ENCODE measurements at places on chromosomes 2 and 18. TPM values are rescaled to one million over a fixed set of nuclear protein-coding genes. Genes with fewer than 3 reads are reported as not detected.

DNA sequence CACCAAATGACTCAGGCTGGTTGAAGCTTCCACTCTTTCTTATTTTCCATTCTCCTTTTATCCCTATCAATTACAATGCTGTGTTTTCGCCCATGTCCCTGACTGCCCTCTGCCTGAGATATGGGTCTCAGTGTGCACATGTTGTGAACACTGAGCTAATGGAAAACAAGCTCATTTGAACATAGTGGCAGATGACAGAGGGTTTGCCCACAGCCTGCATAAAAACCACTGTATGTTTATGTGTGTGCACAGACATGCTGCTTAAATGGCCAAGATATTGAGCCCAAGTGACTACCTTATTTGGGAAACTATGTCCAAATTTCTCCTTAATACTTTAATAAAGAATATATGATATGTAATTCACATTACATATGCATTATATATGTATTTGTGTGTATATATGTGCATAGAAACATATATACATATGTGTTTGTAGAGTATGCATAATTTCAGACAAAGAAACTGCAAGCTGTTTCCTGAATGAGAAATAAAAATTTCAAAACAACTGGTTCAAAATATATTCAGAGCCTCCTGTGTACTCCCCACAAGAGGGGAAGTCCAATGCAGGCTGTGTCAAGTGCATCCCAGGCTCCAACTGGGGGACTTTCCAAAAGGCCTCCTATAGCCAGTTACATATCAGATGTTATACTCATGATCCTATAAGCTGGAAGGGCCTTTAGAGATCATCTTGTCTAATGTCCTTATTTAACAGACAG, 92.7 kb upstream of the CD302 start:
- no peak overlapping the region for H3K27ac ChIP-seq
- H3K4me1 ChIP-seq, result no peaks in the 10 kb centered on the region
- H3K27me3 ChIP-seq, result peaks cover 13% of the 10 kb centered on the region
- H3K36me3 ChIP-seq, result no peaks in the 10 kb centered on the region
- no peak for DNase-seq
- no peak overlapping the region for H3K4me3 ChIP-seq

DNA sequence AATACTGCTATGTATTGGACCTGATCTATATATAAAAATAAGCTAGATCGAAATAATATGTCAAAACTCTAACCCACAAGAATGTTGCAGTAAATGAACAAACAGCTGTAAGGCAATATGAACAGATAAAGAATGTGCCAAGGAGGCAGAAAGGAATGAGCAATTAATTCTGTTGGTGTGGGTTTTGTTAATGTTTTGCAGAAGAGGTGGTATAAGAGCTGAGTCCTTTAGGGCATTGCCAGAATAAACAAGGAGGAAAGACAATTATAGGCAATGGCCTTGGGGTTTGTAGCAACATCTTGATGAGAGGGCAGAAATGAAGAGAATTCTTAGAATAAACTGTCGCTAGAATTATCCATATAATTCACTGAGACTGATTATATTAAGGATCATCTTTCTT, 240.9 kb upstream of the GULP1 start:
- H3K36me3 ChIP-seq, result no peaks in the 10 kb centered on the region
- peaks cover 5% of the 10 kb centered on the region for H3K4me1 ChIP-seq
- no peaks in the 10 kb centered on the region for H3K27me3 ChIP-seq
- no peak for DNase-seq
- no peak overlapping the region for H3K27ac ChIP-seq
- no peak overlapping the region for H3K4me3 ChIP-seq

- no peak overlapping the region for H3K27ac ChIP-seq
- DNase-seq, result peak; percentile 69
- no peak overlapping the region for H3K4me3 ChIP-seq
These were observed 188.5 kb downstream of the EIPR1 start for GRCh38 chr2:3189076-3189591.

- H3K27ac ChIP-seq, result no peak overlapping the region
- no peak overlapping the region for H3K4me3 ChIP-seq
- DNase-seq, result no peak
These were observed 102.5 kb downstream of the RIT2 start for GRCh38 chr18:43012951-43013350.

- peak; percentile 39 for DNase-seq
- H3K27me3 ChIP-seq, result peaks cover 6% of the 10 kb centered on the region
- 0 out of 2 replicates have a peak, but pooled peaks cover 4% of the 10 kb centered on the region for H3K4me1 ChIP-seq
These were observed 1.2 kb downstream of the REV1 start for GRCh38 chr2:99488539-99489062.

GRCh38 chr2:40564184-40564583, 112.3 kb upstream of the SLC8A1 start:
- no peak overlapping the region for H3K27ac ChIP-seq
- no peak for DNase-seq
- H3K27me3 ChIP-seq, result no peaks in the 10 kb centered on the region
- H3K4me1 ChIP-seq, result no peaks in the 10 kb centered on the region

DNA sequence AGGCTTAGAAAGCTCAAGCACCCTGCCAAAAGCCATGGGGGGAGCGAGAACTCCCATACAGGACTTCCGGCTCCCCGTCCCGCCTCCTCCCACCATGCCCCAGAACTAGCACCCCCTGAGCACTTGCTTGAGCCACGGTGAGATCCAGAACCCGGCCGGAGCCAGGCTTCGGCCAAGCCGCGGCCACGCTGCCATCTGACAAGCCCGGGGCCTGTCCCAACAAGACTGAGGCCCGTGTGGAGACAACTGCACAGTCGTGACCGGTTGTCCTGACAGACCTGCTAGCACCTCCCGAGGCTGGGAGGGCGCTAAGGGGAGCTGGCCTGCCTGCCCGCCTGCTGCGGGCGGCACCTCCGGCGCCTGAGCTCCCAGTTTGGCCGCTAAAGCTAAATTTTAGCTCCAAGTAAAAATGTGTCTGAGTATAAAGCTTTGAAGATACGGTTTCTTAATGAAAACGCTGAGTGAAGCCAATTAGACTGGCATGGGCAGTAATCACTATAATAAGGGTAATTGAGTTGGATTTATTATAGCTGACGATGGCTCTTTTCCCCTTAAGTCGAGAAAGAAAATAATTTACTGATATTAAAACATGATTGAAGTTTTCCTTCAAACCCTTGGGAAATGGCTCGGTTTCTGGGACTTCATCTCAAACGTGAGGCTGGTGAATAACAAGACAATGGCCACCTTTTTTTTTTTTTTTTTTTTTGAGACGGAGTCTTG, 78.3 kb upstream of the ODC1 start:
- no peaks in the 10 kb centered on the region for H3K36me3 ChIP-seq
- DNase-seq, result no peak
- H3K4me1 ChIP-seq, result no peaks in the 10 kb centered on the region
- H3K4me3 ChIP-seq, result no peak overlapping the region

ITGB6 gene
- under 0.01 TPM for total RNA-seq

HTR2B gene
- 0.72 TPM for total RNA-seq

HOXD10 gene
- total RNA-seq, result not detected

ERBB4 gene
- total RNA-seq, result not detected

All from IMR-90 (cell line).